ENCODE measurements at places on chromosomes 2 and 18.

DNA sequence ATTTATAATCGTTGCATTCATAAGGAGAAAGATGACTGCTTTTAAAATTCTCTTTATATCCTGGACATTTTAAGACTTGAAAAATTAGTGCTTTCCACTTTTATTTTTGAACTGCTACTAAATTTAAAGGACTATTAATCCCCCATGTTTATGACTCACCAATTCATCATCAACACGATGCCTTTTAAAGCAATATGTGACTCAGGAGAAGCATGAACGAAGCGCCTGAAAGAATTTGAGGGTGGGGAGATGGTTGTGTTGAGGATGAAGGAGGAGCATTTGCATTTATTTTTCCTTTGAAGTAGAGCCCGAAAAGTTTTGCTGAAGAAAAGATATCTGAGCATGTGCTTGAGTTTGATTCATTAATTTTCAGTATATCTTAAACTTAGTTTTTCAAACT is 192.2 kb upstream of the LRRTM1 start:
- no peak for DNase-seq

DNA sequence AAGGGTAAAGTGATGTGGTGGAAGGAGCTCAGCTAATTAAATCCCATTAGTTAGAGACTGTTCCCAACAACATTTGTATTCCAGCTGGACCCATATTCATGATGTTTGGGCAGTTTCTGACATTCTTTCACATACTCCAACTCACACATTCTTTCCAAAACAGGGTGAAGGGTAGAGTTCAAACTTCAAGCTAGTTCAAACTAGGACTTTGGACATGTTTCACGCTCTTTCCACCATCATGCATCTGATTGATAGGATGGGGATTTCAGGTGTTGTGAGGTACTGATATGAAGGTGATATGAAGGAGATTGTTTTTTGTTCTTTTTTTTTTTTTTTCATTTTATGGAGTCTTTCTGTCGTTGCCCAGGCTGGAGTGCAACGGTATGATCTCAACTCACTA is 197.1 kb upstream of the LHCGR start:
- no peak for DNase-seq

GRCh38 chr2:75375646-75376582 is 176.6 kb upstream of the TACR1 start:
- DNase-seq = no peak

DNA sequence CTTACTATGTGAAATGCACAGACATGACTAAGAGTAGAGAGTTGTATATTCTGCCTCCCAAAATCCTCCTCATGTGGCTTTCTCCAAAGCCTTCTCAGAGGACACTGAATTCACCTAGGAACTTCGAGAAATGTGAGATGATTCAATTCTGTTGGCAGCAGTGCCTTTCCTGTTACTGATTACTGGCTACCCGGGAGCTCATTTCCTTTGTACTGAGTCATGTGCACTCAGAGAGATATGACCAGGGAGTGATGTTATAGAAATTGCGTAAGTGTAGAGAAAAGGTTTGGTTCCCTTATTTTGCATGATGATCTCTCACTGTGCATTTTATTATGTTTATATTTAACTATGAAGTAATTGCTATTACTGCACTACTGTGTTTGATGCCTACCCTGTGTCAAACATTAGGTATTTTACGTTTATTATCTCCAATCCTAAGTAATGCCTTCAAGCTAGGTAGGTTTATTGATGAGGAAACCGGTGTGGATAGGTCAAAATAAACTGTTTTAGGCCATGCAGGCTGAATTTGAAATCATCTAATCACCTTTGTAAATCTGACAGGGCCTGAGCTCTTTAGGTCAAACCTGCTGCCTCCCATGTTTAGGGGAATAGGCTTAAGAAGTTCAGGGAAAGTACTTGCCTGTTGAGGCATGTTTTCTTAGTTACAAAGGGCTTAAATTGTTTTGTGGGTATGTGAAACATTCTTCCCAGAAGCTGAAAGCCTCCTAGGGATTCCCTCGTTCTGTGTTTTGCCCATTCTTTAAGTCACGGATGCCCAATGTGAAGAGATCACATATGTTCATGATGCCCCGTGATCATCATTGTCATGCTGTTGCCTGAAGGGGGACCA is 86.8 kb downstream of the FMNL2 start:
- no peak for DNase-seq

DNA sequence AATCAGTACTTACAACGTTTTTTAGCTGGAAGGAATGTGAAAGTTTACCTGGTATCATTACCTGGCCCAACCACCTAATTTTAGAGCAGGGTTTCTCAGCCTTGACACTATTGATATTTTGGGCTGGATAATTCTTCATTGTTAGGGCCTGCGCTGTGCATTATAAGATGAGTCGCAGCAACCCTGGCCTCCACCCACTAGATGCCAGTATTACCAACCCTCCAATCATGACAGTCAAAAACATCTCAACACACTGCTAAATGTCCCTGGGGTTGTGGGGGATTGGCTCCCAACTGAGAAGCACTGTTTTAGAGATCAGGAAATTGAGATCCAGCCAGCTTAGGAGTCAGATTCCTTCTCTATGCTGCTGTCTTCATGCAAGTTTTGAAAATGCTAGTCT is 265.3 kb upstream of the TCF4 start:
- no peak for DNase-seq

GRCh38 chr2:11977766-11978524 is 231.5 kb downstream of the LPIN1 start:
- no peak for DNase-seq

DNA sequence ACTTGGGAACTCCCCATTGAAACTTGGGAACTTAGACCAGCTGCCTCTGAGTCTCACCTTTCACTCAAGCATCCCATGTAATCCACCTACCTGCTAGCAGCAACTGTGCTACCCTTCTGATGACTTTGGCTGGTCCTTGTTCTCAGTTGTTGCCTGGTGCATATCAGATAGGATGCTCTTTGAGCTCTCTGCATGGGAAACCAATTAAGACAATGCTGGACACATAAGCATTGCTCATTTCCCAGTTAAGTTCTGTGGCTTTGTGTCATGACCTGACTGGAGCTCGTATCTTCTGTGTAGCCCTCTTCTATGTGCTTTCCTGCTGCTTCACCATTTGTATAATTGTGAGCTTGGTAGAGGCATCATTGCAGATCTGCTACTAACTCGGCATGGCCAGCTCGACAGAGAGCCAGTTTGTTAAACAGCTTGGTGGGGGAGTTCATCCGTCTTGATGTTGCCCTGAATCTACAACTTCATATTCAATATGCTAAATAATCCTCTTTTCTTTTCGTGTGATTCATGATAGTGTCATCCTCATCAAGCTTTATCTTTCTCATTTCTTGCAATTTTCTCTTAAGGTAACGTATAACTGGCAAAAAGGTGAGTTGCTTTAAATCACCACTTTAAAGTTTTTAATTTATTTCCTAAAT is 447.5 kb upstream of the SLC14A2 start:
- no peak for DNase-seq

- DNase-seq = no peak
These were observed 6.4 kb downstream of the DPP4 start for GRCh38 chr2:162067596-162067995.

GRCh38 chr2:161112908-161113307 is 47.3 kb upstream of the TANK start:
- peak; percentile 22 for DNase-seq

GRCh38 chr2:69013142-69013839 is at the start of gene ANTXR1:
ANTXR1 (plus strand) TSS chr2:69013179; CDS start chr2:69013500, 321 bp downstream.
- peak; percentile 90 for DNase-seq

DNA sequence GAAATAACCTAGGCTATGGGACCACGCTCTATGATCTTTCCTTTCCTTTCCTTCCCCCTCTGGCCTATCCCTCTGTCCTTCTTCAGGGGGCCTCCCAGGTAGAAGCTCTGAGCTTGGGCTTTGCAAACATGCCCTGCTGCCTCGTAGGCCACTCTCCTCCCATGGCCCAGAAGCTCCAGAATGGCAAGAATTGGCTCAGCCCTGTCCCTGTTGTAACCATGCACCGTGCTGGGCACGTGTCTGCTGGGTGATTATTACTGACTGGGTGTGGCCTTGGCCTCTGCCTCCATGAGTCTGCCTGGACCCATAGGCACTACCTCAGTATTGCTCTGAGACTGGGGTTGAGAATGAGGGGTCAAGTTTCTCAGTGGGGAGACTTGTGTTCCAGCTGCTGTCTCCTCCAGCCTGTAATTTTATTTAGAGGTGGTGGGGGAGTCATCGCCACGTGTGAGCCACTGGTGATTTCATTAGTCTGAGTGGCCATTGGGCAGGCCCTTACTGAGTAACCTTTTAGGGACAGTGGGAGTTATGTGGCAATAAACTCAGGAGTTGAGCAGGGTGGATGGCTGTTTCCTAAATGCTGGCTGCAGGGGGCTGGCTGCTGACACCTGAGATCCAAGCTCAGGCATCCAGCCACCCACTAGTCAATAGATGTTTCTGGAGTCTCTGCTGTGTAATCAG is 157.9 kb downstream of the CLIP4 start:
- DNase-seq = no peak

- no peak for DNase-seq
These were observed 13.6 kb upstream of the RTN4 start for GRCh38 chr2:55063713-55064323.

- DNase-seq = no peak
These were observed 1003.7 kb upstream of the GYPC start for GRCh38 chr2:125652280-125652679.

Data from SJCRH30 (cell line).